ENCODE measurements at places on chromosomes 5 and 9.

DNA sequence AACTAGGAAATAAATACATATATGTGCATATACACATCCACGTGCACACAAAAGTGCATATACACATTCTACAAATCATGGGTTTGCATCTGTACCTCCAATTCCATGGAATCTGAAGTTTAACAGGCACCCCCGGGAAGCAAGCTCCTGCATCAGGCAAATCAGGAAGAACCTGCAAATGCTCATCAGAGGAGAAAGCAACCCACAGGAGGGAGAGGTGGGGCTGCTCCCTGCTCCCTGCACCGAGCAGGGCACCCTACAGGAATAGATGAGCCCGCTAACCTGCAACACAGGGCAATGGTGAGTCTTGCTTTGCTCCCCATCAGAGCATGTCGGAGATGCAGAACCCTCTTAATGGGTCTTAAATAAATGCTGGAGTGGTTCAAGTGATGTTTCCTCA, 151.3 kb downstream of the DAB2IP start:
- no peak for DNase-seq

DNA sequence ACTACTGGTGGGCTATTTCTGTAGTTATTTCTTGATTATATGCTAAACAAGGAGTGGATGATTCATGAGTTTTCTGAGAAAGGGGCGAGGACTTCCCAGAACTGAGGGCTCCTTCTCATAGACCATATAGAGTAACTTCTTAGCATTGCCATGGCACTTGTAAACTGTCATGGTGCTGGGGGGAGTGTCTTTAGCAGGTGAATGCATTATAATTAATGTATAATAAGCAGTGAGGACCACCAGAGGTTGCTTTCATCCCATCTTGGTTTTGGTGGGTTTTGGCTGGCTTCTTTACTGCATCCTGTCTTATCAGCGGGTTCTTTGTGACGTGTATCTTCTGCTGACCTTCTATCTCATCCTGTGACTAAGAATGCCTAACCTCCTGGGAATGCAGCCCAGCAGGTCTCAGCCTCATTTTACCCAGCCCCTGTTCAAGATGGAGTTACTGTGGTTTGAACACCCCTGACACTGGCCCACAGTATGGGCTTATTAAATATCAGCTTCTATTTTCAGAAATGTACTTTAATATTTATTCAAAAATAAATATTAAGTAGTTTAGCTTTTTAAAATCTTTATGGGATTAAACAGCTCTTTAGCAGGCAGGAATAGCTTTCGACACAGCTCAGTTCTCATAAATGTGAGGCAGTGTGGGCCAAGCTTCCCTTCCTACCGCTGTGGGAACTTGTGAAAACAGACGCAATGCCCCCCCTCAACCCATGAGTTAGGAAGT, 44.4 kb downstream of the GALNT12 start:
- peak; percentile 6 for DNase-seq

GRCh38 chr5:56388229-56388985, 155.3 kb upstream of the ANKRD55 start:
- DNase-seq = no peak

DNA sequence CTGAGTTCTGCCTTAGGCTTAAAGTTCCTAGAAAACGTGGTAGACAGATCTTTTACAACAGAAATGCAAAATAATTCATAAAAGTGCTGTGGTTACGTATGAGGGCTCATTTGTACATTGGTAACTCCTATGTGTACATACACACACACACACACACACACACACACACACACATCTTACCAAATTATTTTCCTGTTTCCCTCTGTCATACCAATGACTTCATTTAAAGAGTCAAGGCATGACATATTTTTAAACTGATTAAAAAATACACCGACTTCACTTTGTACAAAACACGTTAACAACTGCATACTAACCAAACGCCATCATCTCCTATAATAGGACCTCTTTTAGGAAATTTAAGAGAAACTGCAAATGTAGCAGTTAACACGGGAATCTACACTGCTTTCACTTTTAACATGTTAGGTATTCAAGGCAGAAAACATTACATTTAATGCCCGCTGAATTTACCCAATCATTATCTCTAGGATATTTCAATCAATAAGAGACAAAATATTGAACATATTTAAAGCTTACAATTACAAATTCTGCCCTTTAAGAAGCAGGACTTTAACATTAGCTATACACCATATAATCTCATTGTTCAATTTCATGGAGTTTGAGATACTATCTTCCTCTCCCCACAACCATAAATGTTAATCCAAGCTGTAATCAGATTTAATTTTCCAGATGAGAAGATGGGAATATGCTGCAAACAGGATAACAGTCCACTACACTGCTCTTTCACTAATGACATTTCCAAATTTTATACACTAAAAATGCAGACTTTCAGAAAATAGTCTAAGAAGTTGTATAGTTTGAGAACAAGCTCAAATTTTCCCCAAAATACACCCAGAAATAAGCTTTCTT, 133.1 kb downstream of the DENND1A start:
- no peak for DNase-seq

Data from stimulated activated CD4-positive, alpha-beta T cell treated with anti-CD3 and anti-CD28 coated beads, Interleukin-4, amount 100 ng/mL, for 4 hours (primary cell).